NCI-H1694 treated with DMSO at 0.1 percent for 48 hours (cell line): ENCODE measurements at places on chromosomes 6 and 20.

DNA sequence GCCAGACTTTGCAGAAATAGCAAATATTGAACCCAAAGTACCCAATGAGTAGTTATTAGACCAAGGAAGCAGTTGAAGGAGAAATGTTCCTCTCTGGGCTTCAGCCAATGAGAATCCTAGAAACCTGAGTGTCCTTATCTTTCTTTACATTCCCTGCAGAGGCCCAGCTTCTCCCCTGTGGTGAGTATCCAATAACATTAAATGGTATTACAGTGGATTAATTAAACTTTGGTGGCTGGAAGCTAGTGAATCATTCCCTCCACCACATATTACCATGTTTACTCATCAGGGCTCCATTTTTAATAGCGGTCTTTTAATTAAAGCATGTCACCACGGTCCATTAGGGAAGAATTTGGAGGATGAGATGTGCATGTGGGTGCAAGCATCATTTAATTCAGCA, 74.0 kb downstream of the UNC5CL start:
- DNase-seq = no peak

GRCh38 chr6:51559059-51559458, 528.4 kb downstream of the PKHD1 start:
- no peak for DNase-seq

GRCh38 chr6:12973386-12973785, 256.8 kb downstream of the PHACTR1 start:
- no peak for DNase-seq

- no peak for DNase-seq
These were observed 64.0 kb upstream of the LRRC1 start for GRCh38 chr6:53730767-53731166.
